ENCODE measurements at places on chromosomes 16 and 17.

- DNase-seq: no peak
Measured at GRCh38 chr17:66300956-66301355, 1.5 kb upstream of the PRKCA start.

- no peak for DNase-seq
Measured at GRCh38 chr16:55248058-55248457, 75.9 kb upstream of the IRX6 start.

DNA sequence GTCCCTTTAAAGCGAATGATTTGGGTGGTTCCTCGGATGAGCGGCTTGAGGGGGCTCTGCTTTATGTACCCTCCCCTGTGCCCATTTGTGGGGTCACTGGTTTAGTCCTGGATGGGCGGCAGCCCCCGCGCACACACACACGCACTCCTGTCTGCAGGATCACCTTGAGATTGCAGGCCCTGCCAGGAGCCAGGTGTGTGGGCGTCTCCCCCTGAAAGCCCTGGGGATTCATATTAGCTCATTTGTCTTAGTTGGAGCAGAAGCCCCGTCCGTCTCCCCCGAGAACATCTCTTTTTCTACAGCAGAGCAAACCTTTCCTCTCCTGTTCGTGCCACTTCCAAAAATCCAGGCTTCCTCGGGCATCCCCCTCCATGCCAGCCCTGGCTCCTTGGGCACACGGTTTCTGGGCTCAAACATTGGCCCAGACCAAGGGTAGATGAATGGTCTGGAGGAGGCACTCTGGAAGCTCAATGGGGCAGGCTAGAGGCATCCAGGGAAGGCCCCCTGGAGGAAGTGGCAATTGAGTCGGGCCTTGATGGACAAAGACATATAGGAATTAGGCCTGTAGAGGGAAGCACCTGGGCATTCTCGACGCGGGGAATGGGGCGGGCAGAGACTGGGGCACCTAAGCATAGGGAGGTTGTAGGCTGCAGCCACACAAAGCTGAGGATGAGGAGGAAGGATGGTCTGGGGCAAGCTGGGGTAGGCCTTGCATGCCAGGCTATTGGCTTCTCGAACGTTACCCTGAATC lies 218.5 kb upstream of the GSE1 start:
- DNase-seq: no peak

DNA sequence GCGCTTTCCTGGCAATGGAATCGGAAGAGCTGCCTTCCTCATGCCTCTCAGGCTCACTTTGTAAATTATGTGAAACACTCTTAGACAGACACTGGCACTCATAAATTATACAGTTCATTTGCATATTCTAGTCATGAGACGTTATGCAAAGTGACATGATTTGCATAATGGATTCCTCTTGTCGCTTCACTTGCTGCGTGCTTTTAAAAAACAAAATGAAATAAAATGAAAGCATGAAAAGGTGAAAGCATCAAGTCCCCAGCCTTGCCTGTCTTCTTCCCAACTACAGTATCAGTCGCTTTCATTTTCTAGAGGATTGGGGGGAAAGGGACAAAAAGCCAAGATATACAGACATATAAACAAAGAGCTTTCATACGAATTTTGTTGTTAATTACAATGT lies 252.8 kb upstream of the PMFBP1 start:
- DNase-seq: no peak

- DNase-seq: no peak
Measured at GRCh38 chr17:66353937-66354401, 51.6 kb downstream of the PRKCA start.

DNA sequence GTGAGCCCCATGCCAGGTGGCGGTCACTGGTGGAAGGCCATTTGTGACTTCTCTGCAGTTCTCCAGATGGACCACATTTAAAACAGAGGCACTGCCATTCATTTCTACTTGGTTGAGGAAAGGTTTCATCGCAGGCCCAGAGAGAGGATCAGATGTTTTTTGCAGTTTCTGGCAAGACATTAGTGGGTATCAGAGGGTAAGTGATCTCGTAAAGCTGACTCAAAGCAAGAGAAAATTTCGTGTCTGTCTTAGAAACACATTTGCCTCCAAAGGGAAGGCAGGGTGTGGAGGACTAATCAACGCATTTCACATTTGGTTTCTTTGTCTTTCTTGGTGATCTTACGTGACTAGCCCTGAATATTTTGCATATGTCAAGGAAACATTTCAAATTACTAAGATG lies 81.8 kb downstream of the PRKCB start:
- DNase-seq: no peak

DNA sequence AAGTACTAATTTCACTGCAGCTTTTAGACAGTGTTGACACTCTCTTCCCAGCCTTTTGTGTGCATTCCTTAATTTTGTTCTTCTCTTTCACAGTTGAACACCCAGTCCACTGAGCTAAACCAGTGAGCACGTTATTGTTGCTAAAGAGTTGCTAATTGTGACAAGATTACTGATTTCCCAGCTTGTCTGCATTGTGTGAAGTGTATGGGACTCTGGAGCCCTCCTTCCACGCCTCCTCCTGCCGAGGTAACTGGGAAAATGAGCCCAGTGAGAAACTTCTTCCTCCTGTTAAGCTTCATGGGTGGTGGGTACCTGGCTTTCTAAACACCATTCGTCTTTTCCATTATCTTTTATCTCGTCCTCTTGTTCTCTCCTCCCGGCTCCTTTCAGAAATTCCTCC lies 29.8 kb upstream of the DNAH17 start:
- DNase-seq: no peak

- DNase-seq: no peak
Measured at GRCh38 chr16:31273676-31274075, 13.9 kb downstream of the ITGAM start.

DNA sequence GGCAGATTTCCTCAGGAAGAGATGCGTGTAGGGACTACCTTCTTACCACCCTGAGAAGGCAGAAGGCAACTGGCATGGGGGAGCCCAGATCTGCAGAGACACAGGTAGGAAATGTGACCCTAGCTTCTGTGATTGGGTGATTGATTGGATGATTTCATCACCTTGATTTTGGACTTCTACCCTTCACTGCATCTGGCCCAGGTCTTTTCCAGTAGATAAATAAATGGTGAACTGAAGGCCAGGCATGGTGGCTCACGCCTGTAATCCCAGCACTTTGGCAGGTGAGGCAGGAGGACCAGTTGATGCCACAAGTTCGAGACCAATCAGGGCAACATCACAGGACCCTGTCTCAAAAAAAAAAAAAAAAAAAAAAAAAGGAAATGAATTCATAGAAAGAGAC lies 14.7 kb upstream of the SMURF2 start:
- DNase-seq: no peak

DNA sequence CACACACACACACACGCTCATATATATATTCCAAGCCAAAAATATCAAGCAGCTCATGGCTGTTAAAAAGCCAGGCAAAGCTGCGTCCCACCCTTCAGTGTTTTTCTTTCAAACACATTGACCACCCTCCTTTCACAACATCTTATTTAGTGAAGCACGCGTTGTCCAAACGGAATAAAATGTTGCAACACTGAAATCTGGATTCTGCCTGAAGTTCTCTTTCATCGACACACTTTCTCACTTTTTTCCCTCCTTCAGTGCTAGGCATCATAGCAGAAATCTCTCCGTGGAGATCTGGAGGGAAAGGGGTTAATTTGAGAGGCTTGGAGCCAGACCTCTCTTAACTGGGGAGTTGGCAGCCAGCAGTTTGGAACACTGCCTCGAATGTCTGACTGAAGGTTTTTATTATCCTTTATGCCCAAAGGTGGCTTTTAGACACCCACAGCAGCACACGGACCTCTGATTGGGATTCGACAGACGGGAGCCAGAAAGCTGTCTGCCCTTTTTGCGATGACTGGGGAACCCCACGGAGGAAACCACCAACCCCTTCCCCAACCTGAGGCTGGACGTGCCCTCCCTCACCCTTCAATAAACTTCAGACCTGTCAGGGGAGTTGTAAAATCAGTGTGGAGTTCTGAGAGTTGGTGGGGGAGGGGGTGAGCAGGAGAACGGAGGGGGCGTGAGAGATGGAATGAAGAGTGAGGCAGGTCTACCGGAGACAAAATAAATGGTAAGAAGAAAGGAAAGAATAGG lies 833.6 kb upstream of the SOX9 start:
- DNase-seq: no peak

GRCh38 chr17:63956296-63956920 lies 16.3 kb downstream of the SCN4A start:
- DNase-seq: no peak

DNA sequence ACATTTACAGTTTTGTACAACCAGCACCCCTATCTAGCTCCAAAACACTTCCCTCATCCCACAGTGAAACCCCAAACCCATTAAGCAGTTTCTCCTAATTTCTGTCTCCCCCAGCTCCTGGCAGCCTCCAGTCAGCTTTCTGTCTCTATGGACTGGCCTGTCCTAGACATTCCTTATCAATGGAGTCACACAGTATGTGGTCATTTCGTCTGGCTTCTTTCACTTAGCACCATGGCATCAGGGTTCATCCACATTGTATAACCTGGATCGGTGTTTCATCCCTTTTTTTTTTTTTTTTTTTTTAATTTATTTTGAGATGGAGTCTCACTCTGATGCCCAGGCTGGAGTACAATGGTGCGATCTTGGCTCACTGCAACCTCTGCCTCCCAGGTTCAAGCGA lies 68.5 kb downstream of the ZDHHC7 start:
- no peak for DNase-seq

DNA sequence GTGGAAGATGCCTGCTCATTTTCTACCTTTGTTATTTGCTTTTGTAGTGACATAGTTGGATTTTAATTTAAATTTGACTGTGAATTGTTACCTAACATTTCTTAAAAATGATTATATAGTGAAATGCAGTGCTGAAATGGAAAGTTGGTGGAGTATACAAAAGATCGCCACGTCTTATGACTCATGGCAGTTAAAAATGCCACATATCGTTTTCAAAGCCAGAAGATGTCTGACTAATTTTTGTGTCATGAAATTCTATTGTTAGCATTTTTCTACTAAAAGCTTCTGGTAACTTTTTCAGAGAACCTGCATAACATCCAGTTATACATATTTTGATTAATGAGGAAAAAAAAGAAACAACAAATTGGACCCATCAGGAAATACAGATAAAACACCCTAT lies 20.6 kb downstream of the MAP2K4 start:
- no peak for DNase-seq

DNA sequence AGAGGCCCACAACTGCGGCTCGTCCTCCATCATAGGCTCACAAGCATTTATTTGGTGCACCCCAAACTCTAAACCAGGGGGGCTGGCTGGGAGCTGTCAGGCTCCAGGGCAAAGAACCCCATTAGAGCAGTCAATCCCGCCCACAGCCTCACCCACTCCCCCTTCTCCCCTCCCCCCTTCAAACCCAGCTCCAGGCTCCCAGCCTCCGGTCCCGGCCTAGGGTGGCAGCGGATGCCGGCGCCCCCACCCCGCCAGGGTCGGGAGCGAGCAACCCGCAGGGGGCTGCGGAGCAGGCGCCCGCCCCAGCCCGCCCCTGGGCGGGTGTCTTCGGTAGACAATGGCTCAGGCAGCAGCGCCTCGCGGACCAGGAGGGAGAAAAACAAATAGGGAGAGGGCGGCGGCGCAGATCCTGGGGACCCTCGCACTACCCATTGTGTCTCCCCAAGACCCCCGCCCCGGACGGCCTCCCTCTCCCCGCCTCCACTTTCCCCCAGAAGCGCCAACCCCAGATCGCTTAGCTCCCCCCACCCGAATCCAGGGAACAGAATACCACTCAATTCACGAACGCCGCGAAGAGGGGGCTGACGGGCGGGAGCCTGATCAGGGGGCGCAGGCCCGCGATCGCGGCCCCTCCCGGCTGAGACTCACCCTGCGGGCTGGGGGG lies 572 bp downstream of the FAM171A2 start:
- DNase-seq: no peak

DNA sequence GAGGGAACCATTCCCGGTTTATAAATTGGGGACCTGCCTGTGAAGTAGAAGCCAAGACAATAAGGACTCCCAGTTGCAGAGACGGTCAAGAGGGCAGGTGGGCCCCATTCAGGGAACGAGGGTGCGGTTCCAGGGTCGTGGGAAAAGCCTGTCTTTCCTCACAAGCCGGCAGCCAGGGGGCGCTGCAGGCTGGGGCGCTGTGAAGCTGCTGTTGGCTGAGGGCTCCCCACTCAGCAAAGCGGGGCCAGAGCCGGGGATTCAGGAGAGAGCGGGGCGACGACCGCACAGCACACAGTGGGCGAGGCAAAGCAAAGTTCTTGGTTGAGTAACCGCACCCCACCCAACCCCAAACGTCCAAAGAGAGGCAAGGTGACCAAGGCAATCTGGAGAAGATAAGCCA lies 24.9 kb downstream of the CDRT15 start:
- DNase-seq: peak; percentile 32

GRCh38 chr17:66273586-66273848 lies 28.9 kb upstream of the PRKCA start:
- DNase-seq: no peak

DNA sequence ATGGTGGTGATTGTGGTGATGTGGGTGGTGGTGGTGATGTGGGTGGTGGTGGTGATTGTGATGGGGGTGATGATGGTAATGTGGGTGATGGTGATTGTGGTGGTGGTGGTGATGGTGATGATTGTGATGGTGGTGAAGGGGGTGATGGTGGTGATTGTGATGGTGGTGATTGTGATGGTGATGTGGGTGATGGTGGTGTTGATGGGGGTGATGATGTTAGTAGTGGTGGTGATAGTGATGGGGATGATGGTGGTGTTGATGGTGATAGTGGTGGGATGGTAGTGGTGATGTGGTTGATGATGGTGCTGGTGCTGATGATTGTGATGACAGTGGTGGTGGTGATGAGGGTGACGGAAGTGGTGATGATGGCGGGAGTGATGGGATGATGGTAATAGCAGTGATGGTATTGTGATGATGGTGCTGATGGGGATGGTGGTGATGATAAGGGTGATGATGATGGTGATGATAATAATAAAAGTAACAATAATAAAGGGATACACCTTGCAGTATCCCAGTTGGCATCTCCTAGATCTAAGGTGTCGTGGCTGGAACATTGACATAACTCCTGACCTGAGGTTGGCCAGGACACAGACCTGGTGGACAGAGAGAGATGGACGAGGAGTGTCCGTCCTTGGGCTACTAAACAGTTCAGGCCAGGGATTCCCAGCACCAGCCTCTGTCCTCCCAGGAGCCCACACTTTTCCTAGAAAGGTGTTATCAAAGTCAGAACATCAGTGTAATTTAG lies 344.5 kb downstream of the SEC14L1 start:
- no peak for DNase-seq

GRCh38 chr16:8892101-8892575 lies 10.0 kb downstream of the LITAFD start:
- no peak for DNase-seq

DNA sequence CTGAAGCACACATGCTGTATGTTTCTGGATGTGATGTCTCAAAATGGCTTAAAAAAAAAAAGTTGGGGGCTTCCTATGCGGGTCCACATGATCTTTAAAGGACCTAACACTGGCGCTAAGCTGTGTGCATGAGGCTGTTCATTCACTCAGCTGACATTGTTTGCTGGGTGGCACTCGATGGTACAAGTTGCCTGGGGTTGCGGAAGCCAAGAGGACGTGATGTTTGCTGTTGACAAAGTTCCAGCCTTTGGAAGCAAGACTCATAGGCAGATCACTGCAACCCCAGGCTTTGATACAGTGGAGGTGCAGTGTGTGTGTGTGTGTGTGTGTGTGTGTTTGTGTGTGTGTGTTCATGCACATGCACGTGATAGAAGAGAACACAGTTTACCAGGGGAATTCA lies 29.5 kb upstream of the DNAI2 start:
- no peak for DNase-seq
